Lung (tissue), 17 donors: ENCODE measurements at places on chromosomes 12 and 14. TPM values are rescaled to one million over a fixed set of nuclear protein-coding genes. Genes with fewer than 3 reads are reported as not detected.

- H3K27ac ChIP-seq: peak overlapping the region; percentile 34
- DNase-seq: peak; percentile 83
- H3K4me3 ChIP-seq: no peak overlapping the region
- no peaks in the 10 kb centered on the region for H3K36me3 ChIP-seq
- no peaks in the 10 kb centered on the region for H3K27me3 ChIP-seq
Observed at GRCh38 chr14:104784846-104785707, 10.5 kb downstream of the AKT1 start.

- H3K36me3 ChIP-seq: no peaks in the 10 kb centered on the region
- no peaks in the 10 kb centered on the region for H3K4me1 ChIP-seq
- DNase-seq: no peak
- no peaks in the 10 kb centered on the region for H3K27me3 ChIP-seq
- no peak overlapping the region for H3K27ac ChIP-seq
- no peak overlapping the region for H3K4me3 ChIP-seq
Observed at GRCh38 chr14:51967521-51967920, 21.8 kb upstream of the RTRAF start.

GRCh38 chr12:84913129-84913515, 523 bp upstream of the SLC6A15 start:
- no peaks in the 10 kb centered on the region for H3K36me3 ChIP-seq
- no peak overlapping the region for H3K4me3 ChIP-seq
- H3K27ac ChIP-seq: no peak overlapping the region
- no peaks in the 10 kb centered on the region for H3K27me3 ChIP-seq
- DNase-seq: peak; percentile 21

DNA sequence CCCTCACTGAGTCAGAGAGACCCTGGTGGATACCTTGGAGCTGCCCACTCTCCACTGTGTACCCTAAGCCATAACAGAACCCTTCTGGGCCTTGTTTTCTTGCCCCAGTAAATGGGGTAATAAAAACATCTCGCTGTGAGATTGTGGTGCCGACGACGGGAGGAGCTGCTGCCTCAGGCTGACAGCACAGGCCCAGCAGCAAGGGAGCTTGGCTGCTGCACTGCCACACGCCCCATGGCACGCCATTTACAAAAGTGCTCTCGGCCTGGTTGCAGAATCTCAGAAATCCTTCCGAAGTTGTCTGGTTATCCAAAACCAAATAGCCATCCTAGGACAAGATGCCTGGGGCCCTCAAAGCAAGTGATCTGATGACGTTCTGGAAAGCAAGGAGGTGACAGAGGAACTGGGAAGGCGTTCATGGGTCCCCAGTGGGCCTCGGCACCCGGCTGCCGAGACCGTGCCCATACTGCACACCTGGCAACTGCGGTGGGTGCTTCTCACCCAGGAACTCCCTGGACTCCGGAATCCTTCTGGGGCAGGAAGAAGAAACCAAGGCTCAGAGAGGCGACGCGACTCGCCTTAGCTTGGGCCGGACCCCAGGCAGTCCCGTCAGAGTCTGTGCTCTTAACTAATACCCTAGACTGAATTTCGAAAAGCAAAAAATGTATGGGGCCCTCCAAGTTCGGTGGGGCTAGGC, 26.7 kb downstream of the CHGA start:
- no peak overlapping the region for H3K4me3 ChIP-seq
- no peaks in the 10 kb centered on the region for H3K4me1 ChIP-seq
- H3K36me3 ChIP-seq: no peaks in the 10 kb centered on the region
- H3K27ac ChIP-seq: no peak overlapping the region
- H3K27me3 ChIP-seq: no peaks in the 10 kb centered on the region
- no peak for DNase-seq

DNA sequence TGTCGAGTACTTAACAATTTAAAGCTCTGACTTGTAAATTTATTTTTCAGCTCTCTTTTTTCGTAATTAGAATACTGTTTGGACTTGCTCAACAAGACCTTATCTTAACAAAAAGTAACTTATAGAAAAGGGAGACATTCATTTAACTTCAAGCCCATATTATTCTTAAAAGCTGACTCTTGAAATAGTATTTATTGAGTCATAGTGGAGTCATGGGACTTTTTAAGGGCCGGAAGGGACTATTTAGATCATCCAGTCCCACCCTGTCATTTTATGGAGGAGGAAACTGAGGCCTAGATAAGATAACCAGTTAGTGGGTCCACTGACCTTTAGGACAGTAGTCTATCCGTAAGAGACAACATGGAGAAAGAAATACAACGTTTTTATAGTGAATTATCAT, 1.5 kb downstream of the RAP1B start:
- no peak overlapping the region for H3K27ac ChIP-seq
- no peaks in the 10 kb centered on the region for H3K36me3 ChIP-seq
- no peak overlapping the region for H3K4me3 ChIP-seq

DNA sequence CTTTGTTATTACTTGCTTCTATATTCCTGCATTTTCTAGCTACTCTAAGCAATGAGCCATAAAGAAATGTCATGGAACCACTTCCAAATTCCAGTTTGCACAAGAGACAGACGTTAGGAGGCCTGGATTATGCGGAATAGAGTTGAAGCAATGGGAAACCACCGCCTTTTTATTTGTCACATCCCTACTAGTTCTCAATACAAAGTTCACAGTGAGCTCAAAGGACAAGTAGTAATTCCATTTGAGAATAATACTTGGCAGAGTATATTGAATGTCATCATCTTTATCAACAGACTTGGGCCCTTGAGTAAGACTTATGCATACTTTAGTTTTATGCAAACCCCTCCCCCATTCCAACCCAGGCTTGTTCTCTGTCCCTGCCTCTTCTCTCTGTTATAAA, 3.7 kb upstream of the SLC15A5 start:
- H3K27me3 ChIP-seq: no peaks in the 10 kb centered on the region
- DNase-seq: no peak
- H3K4me3 ChIP-seq: no peak overlapping the region
- H3K4me1 ChIP-seq: no peaks in the 10 kb centered on the region
- no peak overlapping the region for H3K27ac ChIP-seq

GRCh38 chr14:72545411-72546311, 348.2 kb downstream of the DPF3 start:
- H3K27ac ChIP-seq: no peak overlapping the region
- H3K4me3 ChIP-seq: no peak overlapping the region
- no peaks in the 10 kb centered on the region for H3K27me3 ChIP-seq
- no peak for DNase-seq

- no peaks in the 10 kb centered on the region for H3K36me3 ChIP-seq
- peaks cover 16% of the 10 kb centered on the region for H3K27me3 ChIP-seq
- no peaks in the 10 kb centered on the region for H3K4me1 ChIP-seq
- no peak overlapping the region for H3K27ac ChIP-seq
Observed at GRCh38 chr12:130153803-130154202, 8.5 kb upstream of the FZD10 start.

DNA sequence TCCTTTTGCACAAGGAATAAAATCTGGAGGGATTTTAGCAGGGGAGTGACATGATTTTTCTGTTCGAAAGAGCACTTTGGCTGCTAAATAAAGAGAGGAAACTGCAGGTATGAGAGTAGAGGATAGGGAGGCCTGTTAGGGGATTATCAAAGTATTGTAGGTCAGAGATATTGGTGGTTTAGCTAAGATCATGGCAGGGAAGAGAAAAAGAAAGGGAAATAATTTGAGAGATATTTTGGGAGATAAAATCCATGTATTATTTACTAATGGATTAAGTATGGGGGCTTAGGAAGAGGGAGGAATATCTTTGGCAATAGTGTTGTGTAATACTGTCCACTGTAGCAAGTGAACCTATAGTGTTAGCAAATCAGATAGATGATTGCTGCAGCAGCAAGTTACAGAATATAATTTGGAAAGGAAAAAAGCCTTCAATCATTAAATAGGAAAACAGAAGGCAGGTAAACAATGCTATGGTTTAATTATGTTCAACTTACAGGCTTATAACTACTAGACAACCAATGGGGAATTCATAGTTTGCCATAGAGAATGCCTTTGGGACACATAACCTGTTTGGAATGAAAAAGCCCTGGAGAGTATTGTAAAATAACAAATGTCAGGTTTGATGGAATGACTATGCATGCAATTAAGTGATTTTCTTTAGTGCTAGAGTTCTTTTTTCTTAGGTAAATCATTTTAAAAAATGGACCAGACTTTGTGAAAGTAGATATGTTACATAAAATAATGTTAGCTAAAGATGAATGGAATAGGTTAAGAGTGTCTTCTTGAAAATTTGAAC, 50.5 kb downstream of the ADIPOR2 start:
- H3K27me3 ChIP-seq: no peaks in the 10 kb centered on the region
- peaks cover 3% of the 10 kb centered on the region for H3K36me3 ChIP-seq

DNA sequence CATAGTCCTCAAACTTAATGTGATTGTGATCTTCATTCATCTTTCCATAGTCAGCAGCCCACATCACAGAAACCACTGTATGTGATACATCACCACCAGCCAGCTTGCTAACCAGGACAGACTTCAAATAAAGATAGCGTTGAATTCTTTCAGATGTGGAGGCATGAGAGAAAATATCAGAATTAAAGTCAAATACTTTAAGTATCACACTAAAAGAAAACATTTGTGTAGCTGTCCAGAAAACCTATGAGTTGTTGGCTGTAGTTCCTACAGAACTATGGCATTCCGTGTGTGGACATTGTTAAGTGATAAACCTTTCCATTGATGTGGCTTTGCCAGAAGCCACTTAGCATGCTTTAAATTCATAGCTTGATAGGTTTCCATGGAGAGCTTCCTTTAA, 105.1 kb downstream of the LLPH start:
- H3K27me3 ChIP-seq: no peaks in the 10 kb centered on the region
- no peaks in the 10 kb centered on the region for H3K36me3 ChIP-seq
- H3K4me3 ChIP-seq: no peak overlapping the region
- H3K27ac ChIP-seq: no peak overlapping the region

- H3K36me3 ChIP-seq: no peaks in the 10 kb centered on the region
- no peaks in the 10 kb centered on the region for H3K4me1 ChIP-seq
- H3K4me3 ChIP-seq: no peak overlapping the region
- no peak for DNase-seq
Observed at GRCh38 chr14:84492685-84493084, 1037.3 kb upstream of the FLRT2 start.

DNA sequence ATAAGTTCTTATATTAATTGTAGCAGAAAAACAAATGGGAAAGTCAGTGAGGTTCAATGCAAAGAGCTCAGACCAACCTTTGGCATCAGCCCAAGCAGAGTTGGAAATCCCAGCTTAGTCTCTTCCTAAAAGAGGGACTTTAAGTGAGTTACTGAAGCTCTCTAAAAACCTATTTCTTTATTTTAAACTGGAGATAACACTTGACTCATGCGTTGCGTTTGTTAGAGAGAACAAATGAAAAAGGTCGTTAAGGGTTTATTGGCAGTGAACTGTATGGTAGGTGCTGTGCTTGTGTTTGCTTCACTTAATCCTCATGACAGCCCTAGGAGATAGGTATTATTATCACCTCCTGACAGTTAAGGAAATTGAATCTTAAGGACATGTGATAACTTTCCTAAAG, 396.5 kb downstream of the RAD51B start:
- H3K36me3 ChIP-seq: no peaks in the 10 kb centered on the region
- no peak overlapping the region for H3K4me3 ChIP-seq
- no peak for DNase-seq
- no peaks in the 10 kb centered on the region for H3K27me3 ChIP-seq
- H3K27ac ChIP-seq: no peak overlapping the region
- H3K4me1 ChIP-seq: peaks cover 14% of the 10 kb centered on the region

ABCB9 gene
- total RNA-seq: 7.5 TPM

AVPR1A gene
- total RNA-seq: 5.5 TPM

TMEM119 gene
- 22.5 TPM for total RNA-seq

NPFF gene
- total RNA-seq: not detected

SLC17A8 gene
- total RNA-seq: 14.8 TPM

PRPH gene
- 2.7 TPM for total RNA-seq

TDRD9 gene
- 2.3 TPM for total RNA-seq
